ENCODE measurements at places on chromosomes 11 and 22. TPM values are rescaled to one million over a fixed set of nuclear protein-coding genes. Genes with fewer than 3 reads are reported as not detected.
A peak's percentile ranks its signal among the peaks of the same experiment; 100 is the strongest.

SERHL2 gene
- 96.1 TPM for total RNA-seq

DNA sequence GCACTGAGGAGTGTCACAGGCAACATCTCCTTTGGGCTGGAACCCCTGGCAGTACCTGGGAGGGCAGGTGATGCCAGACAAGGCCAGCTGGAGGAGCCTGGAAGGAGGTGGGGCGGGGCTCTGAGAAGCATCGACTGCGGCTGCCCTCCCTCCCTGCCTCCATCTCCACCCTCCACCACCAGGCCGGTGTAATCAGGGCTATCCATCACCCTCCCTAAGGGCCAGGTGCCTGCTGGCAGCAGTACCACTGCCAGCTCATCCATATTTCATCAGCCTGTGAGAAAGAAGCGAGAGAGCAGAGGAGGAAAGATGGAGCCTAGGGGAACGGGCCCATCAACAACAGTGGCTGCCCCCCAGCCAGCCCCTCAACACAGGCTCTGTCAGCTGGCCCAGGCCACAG is 51.4 kb upstream of the RASD2 start:
- H3K4me3 ChIP-seq, result no peak overlapping the region
- DNase-seq, result no peak
- no peaks in the 10 kb centered on the region for H3K4me1 ChIP-seq
- peaks cover 7% of the 10 kb centered on the region for H3K27me3 ChIP-seq
- H3K27ac ChIP-seq, result no peak overlapping the region

GRCh38 chr22:38923463-38924346 is 33.7 kb upstream of the APOBEC3A start:
- peaks cover 3% of the 10 kb centered on the region for H3K27me3 ChIP-seq
- DNase-seq, result peak; percentile 81
- H3K36me3 ChIP-seq, result no peaks in the 10 kb centered on the region

DNA sequence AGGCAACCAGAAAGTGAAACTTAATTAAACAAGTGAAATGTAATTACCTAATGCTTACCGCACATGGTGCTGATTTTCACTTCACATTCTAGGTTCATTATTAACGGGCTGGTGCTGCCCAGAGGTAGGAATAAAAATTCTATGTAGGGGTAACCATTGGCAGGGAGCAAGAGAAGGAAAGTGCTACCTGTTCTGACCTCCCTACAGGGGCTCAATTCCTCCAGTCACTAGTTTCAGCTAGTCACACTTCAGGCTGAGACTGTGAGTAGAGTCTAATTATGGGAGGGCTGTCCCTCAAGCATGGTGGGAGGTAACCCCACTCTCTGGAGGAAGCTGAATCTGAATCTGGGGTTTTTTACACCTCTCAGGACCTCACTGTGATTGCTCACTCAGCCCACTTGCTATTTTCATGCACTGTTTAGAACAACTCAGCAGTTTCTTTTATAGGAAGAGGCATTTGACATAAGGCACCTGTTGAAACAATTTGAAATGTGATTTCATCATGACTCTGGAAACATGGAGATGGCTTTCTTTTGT is 75.4 kb downstream of the MAML2 start:
- no peaks in the 10 kb centered on the region for H3K36me3 ChIP-seq
- H3K4me1 ChIP-seq, result peaks cover 45% of the 10 kb centered on the region
- no peaks in the 10 kb centered on the region for H3K27me3 ChIP-seq
- no peak overlapping the region for H3K4me3 ChIP-seq
- DNase-seq, result no peak

DNA sequence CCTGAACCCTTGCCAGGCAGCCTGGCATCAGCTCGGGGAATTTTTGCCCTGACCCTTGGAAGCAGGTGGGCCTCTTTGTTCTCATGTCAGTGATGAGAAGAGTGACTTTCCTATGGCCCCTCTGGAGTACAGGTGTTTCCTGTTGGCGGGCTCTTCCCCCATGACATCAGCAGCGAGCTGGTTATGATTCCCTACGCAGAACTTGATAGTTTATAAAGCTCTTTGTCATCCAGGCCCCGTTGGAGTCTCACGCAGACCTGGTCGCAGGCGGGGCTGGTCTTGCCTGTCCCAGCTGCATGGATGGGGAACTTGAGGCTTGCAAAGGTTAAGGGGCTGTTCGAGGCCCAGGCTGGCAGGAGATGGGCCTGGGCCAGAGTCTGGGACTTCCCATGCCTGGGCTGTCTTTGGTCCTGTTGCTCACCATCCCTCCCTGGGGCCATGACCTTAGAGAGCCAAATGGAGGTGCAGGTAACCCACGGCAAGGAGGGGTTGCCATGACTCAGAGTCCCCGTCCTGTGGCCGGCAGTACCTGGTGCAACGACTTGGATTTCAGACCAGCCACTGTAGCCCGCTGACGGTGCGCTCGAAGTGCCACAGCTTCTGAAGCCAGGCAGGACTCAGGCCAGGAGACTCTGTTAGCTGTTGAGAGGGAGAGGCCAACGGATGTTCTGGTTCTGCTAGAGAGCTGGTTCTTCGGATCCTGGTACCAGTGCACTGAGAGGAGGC is 45.9 kb upstream of the PPP6R3 start:
- H3K27me3 ChIP-seq, result no peaks in the 10 kb centered on the region
- H3K36me3 ChIP-seq, result peaks cover 85% of the 10 kb centered on the region
- H3K27ac ChIP-seq, result no peak overlapping the region
- no peak for DNase-seq
- peaks cover 2% of the 10 kb centered on the region for H3K4me1 ChIP-seq

DNA sequence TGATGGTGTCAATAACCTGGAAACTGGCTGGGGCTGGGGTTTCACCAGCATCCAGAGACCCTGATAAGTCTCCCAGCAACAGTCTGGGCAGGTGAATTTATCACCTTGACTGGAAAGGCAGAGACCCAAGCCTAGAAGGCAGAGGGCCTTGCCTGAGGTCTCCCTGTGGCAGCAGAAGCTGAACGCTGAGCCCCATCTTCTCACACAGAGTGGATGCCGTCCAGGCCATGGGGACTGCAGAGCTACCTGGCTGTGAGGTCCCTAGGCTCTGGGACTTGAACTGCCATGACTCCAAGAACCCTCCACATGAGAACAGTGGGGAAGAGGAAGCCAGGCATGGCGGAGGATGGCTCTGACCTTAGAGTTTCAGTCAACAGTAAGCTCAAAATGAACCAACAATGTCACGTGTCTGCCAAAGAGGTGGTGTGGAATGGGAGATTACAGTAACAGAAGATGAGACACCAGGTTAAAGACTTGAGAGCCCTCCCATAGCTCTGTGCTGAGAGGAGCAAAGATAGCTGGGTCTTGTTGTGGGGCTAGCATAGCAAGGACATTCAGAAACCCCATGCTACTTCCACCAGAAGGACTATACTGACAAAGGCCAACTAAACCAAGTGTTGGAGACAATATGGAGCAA is 79.1 kb upstream of the LINC01488 start:
- DNase-seq, result peak; percentile 40
- H3K27ac ChIP-seq, result no peak overlapping the region
- peaks cover 10% of the 10 kb centered on the region for H3K4me1 ChIP-seq
- H3K4me3 ChIP-seq, result no peak overlapping the region
- no peaks in the 10 kb centered on the region for H3K36me3 ChIP-seq
- H3K27me3 ChIP-seq, result no peaks in the 10 kb centered on the region

- no peaks in the 10 kb centered on the region for H3K27me3 ChIP-seq
- peaks cover 13% of the 10 kb centered on the region for H3K36me3 ChIP-seq
These were observed 2.3 kb downstream of the TMEM86A start for GRCh38 chr11:18700872-18701271.

TSPAN18 gene
- total RNA-seq, result 5.1 TPM

GRCh38 chr22:40482391-40482790 is 112.0 kb downstream of the SGSM3 start:
- H3K27ac ChIP-seq, result peak overlapping the region; percentile 39
- no peaks in the 10 kb centered on the region for H3K36me3 ChIP-seq
- no peak overlapping the region for H3K4me3 ChIP-seq
- H3K27me3 ChIP-seq, result no peaks in the 10 kb centered on the region
- no peak for DNase-seq

OR51L1 gene
- total RNA-seq, result not detected

MYOD1 gene
- total RNA-seq, result not detected
